ENCODE measurements at places on chromosomes 16 and 17. TPM values are rescaled to one million over a fixed set of nuclear protein-coding genes. Genes with fewer than 3 reads are reported as not detected.

- H3K27ac ChIP-seq = no peak overlapping the region
- no peak for DNase-seq
- H3K4me1 ChIP-seq = peaks cover under 1% of the 10 kb centered on the region
- no peak overlapping the region for H3K4me3 ChIP-seq
- H3K27me3 ChIP-seq = no peaks in the 10 kb centered on the region
Measured at GRCh38 chr17:57447357-57447989, 191.2 kb downstream of the MSI2 start.

GRCh38 chr16:16850274-16850673 is 471.3 kb downstream of the NPIPA7 start:
- DNase-seq = no peak
- no peak overlapping the region for H3K4me3 ChIP-seq
- H3K36me3 ChIP-seq = no peaks in the 10 kb centered on the region

- H3K4me1 ChIP-seq = no peaks in the 10 kb centered on the region
- DNase-seq = no peak
- H3K36me3 ChIP-seq = no peaks in the 10 kb centered on the region
- no peak overlapping the region for H3K27ac ChIP-seq
- H3K27me3 ChIP-seq = no peaks in the 10 kb centered on the region
Measured at GRCh38 chr16:66334853-66335574, 31.5 kb upstream of the CDH5 start.

- no peak overlapping the region for H3K27ac ChIP-seq
- no peak for DNase-seq
- H3K36me3 ChIP-seq = peaks cover 21% of the 10 kb centered on the region
- no peaks in the 10 kb centered on the region for H3K27me3 ChIP-seq
- H3K4me3 ChIP-seq = no peak overlapping the region
Measured at GRCh38 chr16:19599968-19600716, 44.6 kb downstream of the VPS35L start.

DNA sequence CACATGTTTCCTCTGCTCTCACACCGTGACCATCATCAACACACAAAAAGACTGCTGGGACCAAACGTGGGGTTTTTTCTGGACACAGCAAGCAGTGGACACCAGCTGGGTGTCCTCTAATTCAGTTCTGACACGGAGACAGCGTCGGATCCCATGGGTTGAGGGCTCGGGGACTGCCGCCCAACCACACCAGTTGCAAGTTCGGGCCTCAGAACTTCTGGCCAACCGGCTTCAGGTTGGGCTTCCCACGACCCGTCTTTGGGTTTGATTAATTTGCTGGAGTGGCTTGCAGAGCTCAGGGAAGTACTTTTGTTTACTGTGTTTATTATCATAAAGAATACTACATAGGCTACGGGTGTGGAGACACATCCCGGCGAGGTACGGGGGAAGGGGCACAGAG is 97.8 kb downstream of the BANP start:
- no peak for DNase-seq
- H3K27me3 ChIP-seq = no peaks in the 10 kb centered on the region
- no peaks in the 10 kb centered on the region for H3K4me1 ChIP-seq
- peaks cover 11% of the 10 kb centered on the region for H3K36me3 ChIP-seq

DNA sequence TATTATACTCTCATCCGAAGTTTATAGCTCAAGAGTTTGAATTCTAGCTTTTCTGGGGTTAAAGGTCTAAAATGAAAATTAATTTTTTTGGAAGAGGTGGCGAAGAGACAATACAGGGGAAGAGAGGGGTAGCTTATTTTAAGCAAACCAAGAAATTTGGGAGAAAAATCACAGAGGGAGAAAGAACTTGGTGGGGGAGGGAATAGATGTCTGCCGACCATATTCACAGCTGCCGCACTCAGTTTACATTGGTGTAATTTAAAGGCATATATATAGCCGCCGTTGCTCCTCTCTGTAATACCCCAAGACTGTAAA is 6.5 kb upstream of the ZFHX3 start:
- H3K4me1 ChIP-seq = peaks cover 44% of the 10 kb centered on the region
- H3K4me3 ChIP-seq = peak overlapping the region; percentile 71
- no peak for DNase-seq
- no peaks in the 10 kb centered on the region for H3K36me3 ChIP-seq
- no peaks in the 10 kb centered on the region for H3K27me3 ChIP-seq

DNA sequence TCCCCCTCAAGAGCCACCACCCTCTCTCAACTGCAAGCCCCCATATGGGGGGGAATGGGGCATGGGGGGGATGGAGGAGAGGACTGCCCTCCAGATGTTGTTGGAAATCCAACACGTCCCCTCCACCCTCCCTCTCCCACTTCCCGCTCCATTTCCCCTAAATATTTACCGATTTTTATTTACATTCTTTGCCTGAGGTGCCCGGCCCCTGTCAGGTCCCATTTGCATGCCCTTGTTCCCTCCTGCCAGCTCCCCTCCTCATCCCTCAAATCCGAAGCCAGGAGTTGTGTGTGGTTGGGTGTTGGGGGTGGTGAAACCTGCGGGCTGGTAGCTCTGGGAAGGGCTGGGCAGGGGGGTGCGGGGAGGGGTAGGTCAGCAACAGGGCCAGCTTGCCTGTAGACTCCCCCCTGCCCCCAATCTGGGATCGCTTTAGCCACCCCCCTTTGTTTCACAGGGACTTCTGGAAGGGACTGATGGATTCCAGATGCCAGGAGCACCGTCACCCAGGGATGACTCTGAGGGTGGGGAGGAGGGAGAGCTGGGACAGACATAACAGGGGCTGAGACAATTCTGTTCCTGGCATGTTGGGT is 39.7 kb upstream of the NGFR start:
- H3K4me3 ChIP-seq = no peak overlapping the region
- no peak overlapping the region for H3K27ac ChIP-seq
- no peaks in the 10 kb centered on the region for H3K4me1 ChIP-seq
- DNase-seq = no peak
- peaks cover 21% of the 10 kb centered on the region for H3K27me3 ChIP-seq
- no peaks in the 10 kb centered on the region for H3K36me3 ChIP-seq

GRCh38 chr16:30375864-30376263 is 1.3 kb downstream of the MYL11 start:
- peaks cover 22% of the 10 kb centered on the region for H3K4me1 ChIP-seq
- DNase-seq = no peak
- H3K4me3 ChIP-seq = no peak overlapping the region
- no peaks in the 10 kb centered on the region for H3K36me3 ChIP-seq
- H3K27ac ChIP-seq = no peak overlapping the region

- H3K27me3 ChIP-seq = peaks cover 21% of the 10 kb centered on the region
- H3K4me1 ChIP-seq = peaks cover 6% of the 10 kb centered on the region
- H3K27ac ChIP-seq = peak overlapping the region; percentile 47
- no peak for DNase-seq
Measured at GRCh38 chr16:82629441-82630027, 2.8 kb downstream of the CDH13 start.

GRCh38 chr17:34302636-34303035 is 16.6 kb upstream of the CCL8 start:
- H3K27me3 ChIP-seq = no peaks in the 10 kb centered on the region
- H3K4me1 ChIP-seq = peaks cover 22% of the 10 kb centered on the region
- H3K4me3 ChIP-seq = no peak overlapping the region
- H3K27ac ChIP-seq = no peak overlapping the region
- no peak for DNase-seq

DNA sequence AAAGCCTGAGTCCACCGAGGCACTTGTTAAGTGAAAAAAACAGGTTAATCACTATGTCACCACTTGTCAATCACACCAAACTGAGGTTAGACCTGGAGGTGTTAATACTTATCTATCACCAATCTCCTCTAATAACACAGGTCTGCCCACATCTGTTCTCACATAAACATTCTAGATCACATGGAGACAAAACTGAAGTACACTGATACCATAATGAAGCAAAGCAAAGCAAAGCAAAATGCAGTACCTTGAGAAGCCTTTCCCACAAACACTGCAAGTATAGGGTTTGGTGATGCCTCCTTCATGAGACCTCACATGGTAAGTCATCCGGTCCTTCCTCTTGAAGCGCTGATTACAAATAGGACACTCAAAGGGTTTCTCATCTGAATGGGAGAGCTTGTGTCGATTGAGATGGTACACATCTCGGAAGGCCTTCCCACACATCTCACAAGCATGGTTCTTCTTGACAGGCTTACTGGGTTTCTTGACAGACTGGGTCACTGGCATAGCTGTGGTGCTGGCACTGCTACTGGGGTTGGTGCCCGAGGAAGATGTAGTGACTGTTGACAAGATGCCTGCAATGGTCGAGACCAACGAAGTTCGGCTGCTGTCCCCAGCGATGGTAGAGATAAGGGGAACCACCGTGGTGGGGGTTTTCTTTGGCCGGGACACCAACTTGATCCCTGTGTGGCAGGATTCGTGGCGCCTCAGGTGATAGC is 5.4 kb downstream of the VEZF1 start:
- peaks cover 56% of the 10 kb centered on the region for H3K4me1 ChIP-seq
- no peaks in the 10 kb centered on the region for H3K27me3 ChIP-seq
- DNase-seq = no peak
- H3K36me3 ChIP-seq = peaks cover 51% of the 10 kb centered on the region

GRCh38 chr17:73023759-73024158 is 68.7 kb downstream of the SLC39A11 start:
- no peak for DNase-seq
- no peaks in the 10 kb centered on the region for H3K4me1 ChIP-seq
- H3K4me3 ChIP-seq = no peak overlapping the region
- H3K27ac ChIP-seq = no peak overlapping the region
- H3K27me3 ChIP-seq = no peaks in the 10 kb centered on the region

DNA sequence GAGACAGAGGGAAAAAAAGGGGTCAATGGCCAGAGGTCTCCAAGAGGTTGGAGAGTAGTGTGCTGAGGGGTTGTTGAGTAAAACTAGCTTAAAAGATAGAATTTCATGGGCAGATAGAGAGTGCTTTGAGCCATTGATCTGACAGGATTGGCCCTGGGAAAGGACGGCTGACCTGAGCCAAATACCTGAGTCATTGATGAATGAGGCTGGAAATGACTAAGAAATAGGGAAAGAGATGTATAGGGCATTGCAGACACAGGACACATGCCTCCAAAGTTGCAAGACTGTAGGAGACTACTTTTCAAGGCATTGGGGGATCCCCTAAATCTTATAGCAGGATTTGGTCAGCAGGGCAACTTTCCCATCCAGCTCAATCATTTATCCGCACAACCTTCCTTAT is 168.7 kb downstream of the ABCC12 start:
- H3K27me3 ChIP-seq = no peaks in the 10 kb centered on the region
- no peak overlapping the region for H3K27ac ChIP-seq
- DNase-seq = no peak
- H3K4me3 ChIP-seq = no peak overlapping the region
- no peaks in the 10 kb centered on the region for H3K4me1 ChIP-seq
- H3K36me3 ChIP-seq = no peaks in the 10 kb centered on the region

DNA sequence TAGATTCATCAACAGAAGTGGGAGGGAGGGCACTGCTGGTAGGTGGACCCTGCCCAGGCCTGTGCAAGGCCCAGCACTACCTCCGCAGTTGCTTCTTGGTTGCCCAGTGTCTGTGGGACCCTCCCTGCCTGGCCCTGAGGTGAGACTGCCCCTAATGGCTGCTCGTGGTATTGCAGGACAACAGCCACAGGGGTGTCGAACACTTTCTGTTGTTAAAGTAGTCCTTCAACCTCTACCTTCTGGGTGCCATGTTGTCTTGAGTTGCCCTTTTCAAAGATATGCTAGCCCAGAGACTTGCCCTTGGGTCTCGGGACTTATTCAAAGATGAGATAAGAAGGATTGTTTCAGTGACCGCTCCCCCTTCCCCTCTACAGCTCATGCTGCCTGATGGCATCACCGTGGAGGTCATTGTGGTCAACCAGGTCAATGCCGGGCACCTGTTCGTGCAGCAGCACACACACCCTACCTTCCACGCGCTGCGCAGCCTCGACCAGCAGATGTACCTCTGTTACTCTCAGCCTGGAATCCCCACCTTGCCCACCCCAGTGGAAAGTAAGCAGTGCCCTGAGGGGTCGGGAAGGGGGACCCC is 29.1 kb downstream of the AKAP1 start:
- no peak overlapping the region for H3K4me3 ChIP-seq
- no peak for DNase-seq
- peaks cover 68% of the 10 kb centered on the region for H3K36me3 ChIP-seq
- H3K27ac ChIP-seq = no peak overlapping the region
- H3K27me3 ChIP-seq = no peaks in the 10 kb centered on the region

DNA sequence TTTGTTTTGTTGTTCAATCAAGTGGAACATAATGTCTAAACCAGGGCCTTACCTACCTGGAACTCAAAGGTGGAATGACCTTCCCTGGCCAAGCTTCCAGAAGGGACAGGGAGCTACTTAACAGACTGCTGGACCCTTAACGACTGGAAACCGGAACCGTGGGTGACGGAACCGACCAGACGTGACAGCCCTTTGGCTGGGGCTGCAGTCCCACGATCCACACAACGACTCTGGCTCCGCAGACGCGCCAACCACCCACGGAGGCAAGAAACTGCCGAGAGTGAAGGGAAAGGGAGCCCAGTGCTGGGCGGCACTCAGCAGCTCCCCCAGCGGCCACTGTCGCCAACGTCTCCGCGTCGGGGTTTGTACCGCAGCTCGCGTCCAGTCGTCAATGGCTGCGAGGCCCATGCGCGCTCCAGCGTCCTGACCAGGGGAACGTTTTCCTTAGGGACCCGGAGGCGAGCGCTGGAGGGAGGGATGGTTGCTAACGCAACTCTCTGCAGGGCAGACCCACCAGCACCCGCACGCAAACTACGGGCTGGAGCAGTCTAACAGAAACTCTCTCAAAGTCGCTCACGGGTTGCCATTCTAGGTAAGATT is 5.5 kb upstream of the KIF22 start:
- peak; percentile 83 for DNase-seq
- H3K4me3 ChIP-seq = peak overlapping the region; percentile 29
- peaks cover 18% of the 10 kb centered on the region for H3K4me1 ChIP-seq

DNA sequence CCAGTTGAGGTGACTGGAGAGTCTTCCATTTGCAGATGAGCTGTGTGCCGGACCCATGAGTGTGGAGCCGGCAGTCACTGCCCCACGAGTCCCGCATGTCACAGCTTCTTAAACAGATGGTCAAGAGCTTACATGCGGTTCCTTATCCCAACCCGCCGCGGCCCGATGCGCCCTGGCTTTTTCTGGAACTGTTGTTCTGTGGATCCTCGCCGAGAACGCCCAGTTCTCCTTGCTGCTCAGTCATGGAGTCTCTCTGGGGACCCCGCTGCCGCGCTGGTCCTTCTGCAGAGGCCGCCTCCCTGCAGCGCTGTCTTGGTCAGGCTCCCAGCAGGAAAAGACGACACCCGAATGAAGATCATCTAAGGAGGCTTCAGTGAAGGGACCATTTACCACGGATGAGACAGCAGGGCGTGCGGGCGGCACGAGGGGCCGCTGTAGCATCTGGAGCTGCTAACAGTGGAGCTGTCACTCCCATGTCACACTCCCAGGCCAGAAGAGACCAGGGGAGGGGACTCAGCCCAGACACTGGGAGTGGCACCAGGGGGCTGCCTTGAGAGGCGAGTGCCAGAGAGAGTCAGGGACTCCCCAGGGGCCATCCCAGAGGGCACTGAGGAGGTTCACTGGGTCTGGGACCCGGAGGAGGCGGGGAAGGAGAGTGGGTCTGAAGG is 10.8 kb upstream of the LGALS3BP start:
- no peaks in the 10 kb centered on the region for H3K27me3 ChIP-seq
- H3K36me3 ChIP-seq = peaks cover 50% of the 10 kb centered on the region
- no peak overlapping the region for H3K4me3 ChIP-seq
- no peak overlapping the region for H3K27ac ChIP-seq

C17orf107 gene
- total RNA-seq = 2.7 TPM

BMERB1 gene
- total RNA-seq = 22.6 TPM

PRSS21 gene
- 17.1 TPM for total RNA-seq

CRISPLD2 gene
- total RNA-seq = 61.9 TPM

OTOP2 gene
- not detected for total RNA-seq

NETO2 gene
- total RNA-seq = 11.2 TPM

KCNG4 gene
- not detected for total RNA-seq
